ENCODE measurements at places on chromosomes 16 and 17. TPM values are rescaled to one million over a fixed set of nuclear protein-coding genes. Genes with fewer than 3 reads are reported as not detected.

- H3K4me1 ChIP-seq, result peaks cover 3% of the 10 kb centered on the region
- no peaks in the 10 kb centered on the region for H3K36me3 ChIP-seq
- no peak overlapping the region for H3K27ac ChIP-seq
- peak; percentile 40 for DNase-seq
- H3K27me3 ChIP-seq, result no peaks in the 10 kb centered on the region
These were observed 6.8 kb upstream of the NOTUM start for GRCh38 chr17:81967533-81968395.

DNA sequence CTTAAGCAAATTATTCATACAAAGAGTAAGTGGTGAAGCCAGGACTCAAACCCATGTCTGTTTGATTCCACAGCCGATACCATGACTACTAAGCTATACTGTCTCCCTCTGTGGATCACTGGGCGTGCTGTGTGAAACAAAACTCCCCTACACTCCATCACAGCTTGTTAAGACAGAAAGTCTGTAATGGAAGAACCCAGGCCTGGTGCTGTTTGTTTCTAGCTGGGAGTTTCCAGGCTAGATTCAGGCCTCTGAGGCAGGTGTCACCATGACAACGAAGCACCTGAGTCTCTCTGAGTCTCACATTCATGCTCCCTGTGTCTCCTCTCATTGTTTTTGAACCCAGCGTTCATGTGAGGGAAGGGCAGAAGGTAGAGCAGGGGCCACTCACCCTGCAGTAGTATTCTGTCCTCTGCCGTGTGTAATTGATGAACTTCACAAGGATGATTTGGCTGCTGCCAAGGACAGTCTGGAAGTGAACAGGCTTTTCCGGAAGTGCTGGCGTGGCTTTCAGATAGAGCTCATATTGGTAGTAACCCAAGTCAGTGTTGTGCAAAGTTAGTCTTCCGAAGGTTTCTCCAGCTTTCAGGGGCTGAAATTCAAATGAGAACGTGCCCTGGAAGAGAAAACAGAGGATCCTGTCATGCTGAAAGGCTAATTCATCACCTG lies 8.6 kb upstream of the VAC14 start:
- no peaks in the 10 kb centered on the region for H3K4me1 ChIP-seq
- no peak for DNase-seq
- H3K36me3 ChIP-seq, result no peaks in the 10 kb centered on the region
- H3K4me3 ChIP-seq, result no peak overlapping the region

GRCh38 chr17:3890878-3891219 lies 2.0 kb downstream of the CAMKK1 start:
- peaks cover 24% of the 10 kb centered on the region for H3K4me1 ChIP-seq
- no peak overlapping the region for H3K4me3 ChIP-seq
- no peak for DNase-seq
- H3K36me3 ChIP-seq, result no peaks in the 10 kb centered on the region

- DNase-seq, result no peak
- H3K36me3 ChIP-seq, result no peaks in the 10 kb centered on the region
These were observed 4.0 kb upstream of the ZFHX3 start for GRCh38 chr16:73051961-73052360.

GRCh38 chr17:64250233-64250835 lies 12.7 kb downstream of the TEX2 start:
- H3K27ac ChIP-seq, result no peak overlapping the region
- H3K4me1 ChIP-seq, result no peaks in the 10 kb centered on the region
- H3K27me3 ChIP-seq, result no peaks in the 10 kb centered on the region
- peak; percentile 39 for DNase-seq

GRCh38 chr17:40524243-40524965 lies 23.0 kb upstream of the TNS4 start:
- DNase-seq, result no peak
- H3K4me3 ChIP-seq, result no peak overlapping the region
- no peaks in the 10 kb centered on the region for H3K27me3 ChIP-seq
- H3K27ac ChIP-seq, result peak overlapping the region; percentile 30

GRCh38 chr16:78705694-78706093 lies 606.2 kb downstream of the WWOX start:
- no peaks in the 10 kb centered on the region for H3K36me3 ChIP-seq
- no peaks in the 10 kb centered on the region for H3K4me1 ChIP-seq
- H3K27me3 ChIP-seq, result no peaks in the 10 kb centered on the region
- H3K4me3 ChIP-seq, result no peak overlapping the region

- no peaks in the 10 kb centered on the region for H3K4me1 ChIP-seq
- H3K27me3 ChIP-seq, result no peaks in the 10 kb centered on the region
- no peak overlapping the region for H3K4me3 ChIP-seq
- DNase-seq, result no peak
- no peaks in the 10 kb centered on the region for H3K36me3 ChIP-seq
These were observed 155.3 kb downstream of the CYB561 start for GRCh38 chr17:63290784-63291183.

- no peaks in the 10 kb centered on the region for H3K27me3 ChIP-seq
- H3K36me3 ChIP-seq, result peaks cover 3% of the 10 kb centered on the region
- H3K4me3 ChIP-seq, result peak overlapping the region; percentile 76
- H3K4me1 ChIP-seq, result peaks cover 40% of the 10 kb centered on the region
These were observed 1.7 kb downstream of the SMARCD2 start for GRCh38 chr17:63840591-63841349.

- H3K36me3 ChIP-seq, result no peaks in the 10 kb centered on the region
- H3K4me1 ChIP-seq, result no peaks in the 10 kb centered on the region
- no peaks in the 10 kb centered on the region for H3K27me3 ChIP-seq
- H3K4me3 ChIP-seq, result no peak overlapping the region
- DNase-seq, result no peak
These were observed 26.7 kb downstream of the PLD6 start for GRCh38 chr17:17179371-17179827.

- H3K4me3 ChIP-seq, result no peak overlapping the region
- no peaks in the 10 kb centered on the region for H3K36me3 ChIP-seq
- DNase-seq, result no peak
- no peak overlapping the region for H3K27ac ChIP-seq
These were observed 10.5 kb upstream of the METRNL start for GRCh38 chr17:83068641-83069570.

- no peaks in the 10 kb centered on the region for H3K4me1 ChIP-seq
- no peaks in the 10 kb centered on the region for H3K36me3 ChIP-seq
- H3K27ac ChIP-seq, result no peak overlapping the region
- DNase-seq, result no peak
- H3K4me3 ChIP-seq, result no peak overlapping the region
- H3K27me3 ChIP-seq, result no peaks in the 10 kb centered on the region
These were observed 5.4 kb downstream of the CDK5R1 start for GRCh38 chr17:32492264-32492589.

- H3K36me3 ChIP-seq, result no peaks in the 10 kb centered on the region
- no peak overlapping the region for H3K4me3 ChIP-seq
- no peak for DNase-seq
- no peaks in the 10 kb centered on the region for H3K4me1 ChIP-seq
These were observed 145.2 kb downstream of the PMP22 start for GRCh38 chr17:15119968-15120367.

- no peaks in the 10 kb centered on the region for H3K27me3 ChIP-seq
- no peaks in the 10 kb centered on the region for H3K4me1 ChIP-seq
- peaks cover 3% of the 10 kb centered on the region for H3K36me3 ChIP-seq
These were observed 10.0 kb downstream of the HAGH start for GRCh38 chr16:1816396-1817275.

GRCh38 chr17:28221751-28222414 lies 97.1 kb upstream of the TMEM97 start:
- H3K4me3 ChIP-seq, result no peak overlapping the region
- H3K27me3 ChIP-seq, result no peaks in the 10 kb centered on the region
- no peak for DNase-seq
- H3K4me1 ChIP-seq, result no peaks in the 10 kb centered on the region
- H3K27ac ChIP-seq, result no peak overlapping the region

The FA2H gene
- 3.0 TPM for total RNA-seq

The STAC2 gene
- 4.8 TPM for total RNA-seq

The NKD1 gene
- 13.8 TPM for total RNA-seq

The DUS2 gene
- total RNA-seq, result 14.5 TPM

The ZMYND15 gene
- total RNA-seq, result 7.3 TPM

The GRAPL gene
- total RNA-seq, result 4.3 TPM

The MT1G gene
- 745 TPM for total RNA-seq
